ENCODE measurements at places on chromosomes 16 and 17.

- no peak for DNase-seq
These were observed 5.7 kb downstream of the CFAP119 start for GRCh38 chr16:30755955-30756780.

- DNase-seq = no peak
These were observed 15.3 kb downstream of the NLK start for GRCh38 chr17:28057731-28058246.

DNA sequence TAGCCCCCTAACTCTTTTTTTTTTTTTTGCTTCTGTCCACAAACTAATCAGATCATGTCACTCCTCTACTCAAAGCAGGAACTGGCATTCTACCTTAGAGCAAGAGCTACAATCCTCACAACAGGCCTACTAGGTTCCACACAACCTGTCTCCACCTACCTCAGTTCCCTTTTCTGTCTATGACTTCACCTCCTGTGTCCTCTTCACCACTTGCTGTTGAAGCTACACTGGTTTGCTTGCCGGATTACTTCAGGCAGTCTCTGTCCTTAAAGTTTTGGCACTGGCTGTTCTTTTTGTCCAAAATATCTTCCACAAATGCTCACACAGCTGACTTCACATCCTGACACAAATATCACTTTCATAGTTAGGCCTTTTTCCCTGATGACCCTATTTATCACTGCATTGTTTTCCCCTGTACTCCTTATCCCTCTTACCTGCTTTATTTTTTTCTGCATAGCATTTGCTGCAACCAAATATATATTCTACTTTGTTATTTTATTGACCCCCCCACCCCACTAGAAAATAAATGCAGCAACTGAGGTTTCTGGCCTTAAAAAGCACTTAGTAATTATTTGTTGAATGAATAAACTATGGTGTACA is 72.0 kb downstream of the KANSL1 start:
- DNase-seq = no peak

DNA sequence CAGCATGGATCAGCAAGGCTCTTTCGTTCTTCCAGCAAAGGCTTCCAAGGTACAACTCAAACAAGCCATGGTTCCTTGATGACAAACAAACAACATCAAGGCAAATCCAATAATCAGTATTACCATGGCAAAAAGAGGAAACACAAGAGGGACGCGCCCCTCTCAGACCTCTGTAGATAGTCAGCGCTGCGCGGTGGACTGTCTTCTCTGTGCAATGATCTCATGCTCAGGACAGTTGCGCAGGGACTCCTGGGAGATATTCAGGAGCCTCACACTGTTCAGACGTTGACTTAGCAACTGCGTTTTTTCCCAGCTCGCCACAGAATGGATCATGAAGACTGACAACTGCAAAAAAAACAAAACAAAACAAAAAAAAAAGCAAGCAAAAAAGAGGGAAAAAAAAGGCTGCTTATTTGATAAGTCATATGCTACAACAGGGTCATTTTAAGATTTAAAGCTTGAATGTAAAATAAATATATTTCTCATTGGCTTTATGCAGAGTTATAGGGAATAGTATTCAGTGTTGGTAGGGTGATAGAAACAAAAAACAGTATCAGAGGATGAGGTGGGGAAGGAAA is 37.1 kb upstream of the ADCY7 start:
- DNase-seq = no peak

DNA sequence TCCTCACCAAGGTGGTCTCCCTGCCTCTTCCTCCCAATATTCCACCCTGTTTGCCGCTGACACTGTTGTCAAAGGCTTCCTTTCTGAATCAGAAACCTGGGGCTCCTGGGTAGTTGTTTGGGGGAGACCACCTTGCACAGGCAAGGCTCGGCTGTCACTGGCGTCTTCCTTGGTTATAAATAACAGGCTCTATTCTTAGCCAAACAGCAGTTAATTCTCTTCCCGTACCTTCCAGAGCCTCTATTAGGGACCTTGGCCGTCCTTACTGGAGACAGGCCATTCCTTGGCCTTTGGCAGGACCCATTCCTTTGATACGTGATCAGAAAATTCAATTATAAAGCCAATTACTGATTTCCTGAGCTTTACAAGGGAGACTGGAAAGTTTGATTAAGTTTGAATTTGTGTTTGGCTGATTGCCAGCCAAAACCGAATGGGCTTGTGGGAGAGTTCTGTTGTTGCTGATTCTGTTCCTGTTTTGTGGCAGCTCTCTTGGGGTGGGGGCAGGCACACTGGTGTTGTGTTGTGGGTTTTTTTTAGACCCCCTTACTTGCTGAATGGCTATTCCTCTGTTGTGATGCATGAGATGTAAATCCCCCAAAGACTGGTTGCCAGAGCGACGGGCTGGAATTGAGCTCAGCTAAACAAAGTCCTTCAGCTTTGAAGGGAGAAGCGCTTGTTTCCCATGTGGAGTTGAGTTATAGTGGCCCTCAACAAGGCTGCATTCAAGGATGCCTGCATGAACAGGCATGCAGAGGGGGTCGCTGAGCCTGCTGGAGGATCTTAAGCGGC is 104.6 kb downstream of the GNAO1 start:
- DNase-seq = no peak

DNA sequence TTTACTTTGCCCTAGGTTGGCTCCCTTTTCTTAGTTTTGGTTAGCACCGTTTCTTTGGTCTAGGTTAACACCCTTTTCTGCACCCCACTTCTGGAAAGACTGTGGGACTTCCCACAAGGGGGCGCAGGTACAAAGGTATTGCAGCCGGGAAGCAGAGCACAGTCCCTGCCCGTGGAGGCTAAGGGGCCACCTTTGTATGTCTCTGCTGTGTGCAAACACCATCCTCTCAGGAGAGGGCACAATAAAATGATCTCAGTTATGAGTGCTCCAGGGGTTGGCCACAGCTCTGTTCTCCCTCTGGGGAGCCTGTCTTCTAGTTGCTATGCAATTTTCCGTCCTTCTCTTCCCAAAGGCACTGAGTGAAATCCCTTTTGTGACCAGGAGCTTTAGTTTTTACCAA is 28.4 kb upstream of the TMC5 start:
- no peak for DNase-seq

DNA sequence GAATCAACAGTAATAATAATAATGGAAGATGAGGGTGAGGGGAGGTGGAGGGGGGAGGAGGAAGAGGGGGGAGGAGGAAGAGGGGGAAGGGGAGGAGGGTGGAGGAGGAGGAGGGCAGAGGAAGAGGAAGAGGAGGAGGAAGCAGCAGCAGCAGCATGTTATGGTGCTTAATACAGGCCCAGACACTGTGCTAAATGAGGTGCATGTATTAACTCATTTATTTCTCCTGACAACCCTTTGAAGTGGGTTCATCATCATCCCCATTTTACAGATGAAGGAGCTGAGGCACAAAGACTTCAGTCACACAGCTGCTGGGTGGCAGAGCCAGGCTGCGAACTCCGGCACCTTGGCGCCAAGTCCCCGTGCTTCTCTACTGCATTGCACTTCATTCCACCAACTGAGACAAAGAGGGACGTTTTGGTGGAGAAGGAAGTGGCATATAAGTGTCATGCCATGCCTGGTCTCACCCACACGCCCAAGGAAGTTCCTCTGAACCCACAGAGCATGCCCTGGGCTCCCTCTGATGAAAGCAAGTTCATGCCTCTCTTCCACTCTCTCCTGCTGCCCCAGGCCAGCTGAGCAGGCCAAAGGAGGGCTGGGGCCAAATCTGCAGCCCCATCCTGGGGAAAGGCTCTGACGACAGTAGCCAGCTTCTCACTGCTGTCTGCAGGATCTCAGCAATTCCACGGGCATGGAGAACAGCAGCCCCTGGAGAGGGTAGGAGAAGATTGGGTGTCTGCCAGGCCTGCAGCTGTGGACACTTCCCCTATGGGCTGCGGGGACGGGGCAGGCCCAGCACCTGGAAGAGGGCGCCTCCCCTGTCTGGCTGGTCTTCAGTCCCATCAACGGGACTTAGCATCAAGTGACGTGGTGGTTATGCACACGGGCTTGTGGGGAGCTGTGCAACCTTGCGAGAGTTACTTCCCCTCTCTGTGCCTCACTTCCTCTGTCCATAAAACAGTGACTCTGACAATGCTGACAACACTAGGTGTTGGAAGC is 21.8 kb downstream of the XYLT1 start:
- no peak for DNase-seq

DNA sequence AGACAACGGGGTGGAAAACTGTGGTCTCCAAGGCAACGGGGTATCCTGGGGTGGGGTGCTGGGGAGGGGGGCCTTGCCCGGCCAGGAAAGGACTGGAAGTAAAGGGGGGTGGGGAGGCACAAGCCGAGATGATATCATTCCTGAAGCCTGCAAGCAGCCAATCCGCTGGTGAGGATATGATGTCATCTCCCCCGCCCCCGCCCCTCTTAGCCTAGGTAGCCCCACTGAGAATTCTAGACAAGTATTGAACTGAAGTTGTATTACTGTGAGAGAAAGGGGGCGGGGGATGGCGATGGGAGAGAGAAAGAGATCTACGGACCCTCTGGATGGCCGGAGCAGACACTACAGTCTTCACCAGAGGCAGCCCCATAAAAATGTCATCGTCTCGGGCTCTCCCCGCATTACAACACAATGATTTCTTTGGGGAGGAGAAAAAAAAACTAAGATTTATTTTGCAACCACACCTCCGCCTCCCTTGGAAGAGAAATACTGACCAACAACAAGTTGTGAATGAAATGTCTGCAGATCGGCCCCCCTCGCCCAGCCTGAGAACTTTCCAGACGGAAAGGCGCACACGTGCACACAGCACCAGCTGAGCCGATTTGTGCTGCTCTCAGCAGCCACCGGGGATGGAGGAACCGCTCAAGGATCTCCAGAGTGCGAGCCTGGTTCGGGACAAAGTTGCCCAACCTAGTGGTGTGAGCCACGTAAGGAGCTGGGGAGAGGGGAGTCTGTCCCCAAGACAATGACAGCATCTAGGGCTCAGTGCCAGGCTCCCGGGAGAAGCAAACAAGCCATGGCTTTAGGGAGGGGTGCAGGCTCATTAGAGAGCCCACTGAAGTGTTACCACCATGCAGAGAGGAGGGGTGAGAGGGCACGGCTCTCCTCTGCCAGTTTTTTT is 222.1 kb downstream of the SOX9 start:
- DNase-seq = no peak

DNA sequence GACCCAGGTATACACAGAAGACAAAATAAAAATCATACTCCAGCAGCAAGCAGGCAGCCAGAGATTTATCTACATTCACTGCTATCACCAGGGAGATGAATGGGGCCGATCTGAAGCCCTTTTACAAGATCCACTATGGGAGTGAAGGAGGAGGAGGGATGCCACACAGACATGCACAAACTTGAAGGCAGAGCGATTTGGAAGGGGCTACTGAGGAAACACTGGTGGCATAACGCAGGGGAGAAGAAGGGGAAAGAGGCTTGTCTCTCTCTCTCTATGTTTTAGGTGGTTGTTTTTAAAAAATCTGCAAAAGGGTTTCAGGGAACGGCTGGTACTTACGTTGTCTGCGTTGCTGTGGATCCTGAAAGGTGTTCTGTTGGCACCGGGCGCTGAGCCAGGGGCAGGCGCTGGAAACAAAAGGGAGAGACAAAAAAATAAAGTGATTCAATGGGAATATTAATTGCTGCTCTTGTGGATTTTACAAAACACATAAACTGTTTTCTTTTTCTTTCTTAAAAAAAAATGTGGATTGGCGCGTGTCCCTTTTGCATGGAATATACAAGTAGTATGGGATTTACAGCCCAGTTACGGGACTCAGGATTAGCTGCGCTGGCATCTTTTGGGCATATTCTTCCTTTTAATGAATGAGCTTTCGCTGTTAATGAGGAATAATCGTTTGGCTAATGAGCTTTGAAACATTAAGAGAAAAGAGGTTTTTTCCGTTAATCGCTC is 255.3 kb upstream of the PMFBP1 start:
- no peak for DNase-seq

GRCh38 chr16:55643161-55643970 is 12.4 kb upstream of the SLC6A2 start:
- no peak for DNase-seq

DNA sequence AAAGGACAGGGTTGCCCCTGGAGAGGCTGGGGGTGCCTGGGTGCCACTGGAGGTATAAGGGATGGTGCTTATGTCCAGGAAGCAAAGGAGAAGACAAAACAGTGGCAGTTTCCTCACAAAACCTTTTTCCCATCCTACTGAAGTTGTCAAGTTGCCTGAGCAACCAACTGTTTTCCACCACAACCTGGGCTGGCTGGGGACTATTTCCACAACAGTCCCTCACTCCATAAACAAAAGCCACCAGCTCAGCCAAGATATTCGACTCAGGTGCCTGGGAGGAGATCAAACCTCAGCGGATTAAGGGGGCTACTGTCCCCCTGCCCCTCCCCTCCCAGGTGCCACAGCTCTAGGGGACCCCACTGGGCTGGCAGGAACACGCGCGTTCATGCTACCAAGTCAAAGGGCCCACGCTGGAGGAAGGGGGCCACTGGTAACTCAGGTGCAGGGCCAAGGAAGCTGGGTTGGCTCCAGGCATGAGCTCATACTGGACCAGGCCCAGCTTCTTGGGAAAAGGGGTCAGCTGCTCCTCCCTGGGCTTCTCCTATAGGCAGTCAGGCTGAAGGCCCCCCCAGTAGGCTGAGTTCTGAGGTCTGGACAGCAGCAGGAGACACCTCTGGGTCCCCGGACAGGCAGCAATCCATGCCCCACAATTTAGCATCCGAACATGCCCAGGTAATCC is 45.7 kb upstream of the MRPS23 start:
- DNase-seq = no peak

DNA sequence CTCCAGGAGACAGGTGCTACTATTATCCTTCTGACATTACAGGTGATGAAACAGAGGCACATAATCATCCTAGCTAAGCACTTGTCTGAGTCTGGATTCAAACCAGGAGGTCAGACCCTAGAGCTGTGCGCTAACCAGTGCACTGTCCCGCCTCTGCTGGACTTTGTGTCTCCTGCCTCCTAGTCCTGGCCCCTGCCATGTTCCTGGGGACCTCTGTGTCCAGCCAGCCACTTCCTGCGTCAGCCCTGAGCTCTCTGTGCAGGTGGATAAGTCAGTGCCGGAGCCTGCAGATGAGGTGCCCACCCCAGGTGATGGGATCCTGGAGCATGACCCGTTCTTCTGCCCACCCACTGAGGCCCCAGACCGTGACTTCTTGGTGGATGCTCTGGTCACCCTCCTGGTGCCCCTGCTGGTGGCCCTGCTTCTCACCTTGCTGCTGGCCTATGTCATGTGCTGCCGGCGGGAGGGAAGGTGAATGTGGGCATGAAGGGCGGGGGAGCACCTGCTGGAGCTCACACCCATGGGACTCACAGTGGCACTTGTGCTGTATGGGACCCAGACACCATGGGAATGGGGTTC is 4.2 kb downstream of the SGCA start:
- DNase-seq = no peak
